Stimulated activated CD4-positive, alpha-beta T cell treated with anti-CD3 and anti-CD28 coated beads, Interleukin-15, amount 100 ng/mL, for 1 hour (primary cell): ENCODE measurements at places on chromosomes 4 and X.

DNA sequence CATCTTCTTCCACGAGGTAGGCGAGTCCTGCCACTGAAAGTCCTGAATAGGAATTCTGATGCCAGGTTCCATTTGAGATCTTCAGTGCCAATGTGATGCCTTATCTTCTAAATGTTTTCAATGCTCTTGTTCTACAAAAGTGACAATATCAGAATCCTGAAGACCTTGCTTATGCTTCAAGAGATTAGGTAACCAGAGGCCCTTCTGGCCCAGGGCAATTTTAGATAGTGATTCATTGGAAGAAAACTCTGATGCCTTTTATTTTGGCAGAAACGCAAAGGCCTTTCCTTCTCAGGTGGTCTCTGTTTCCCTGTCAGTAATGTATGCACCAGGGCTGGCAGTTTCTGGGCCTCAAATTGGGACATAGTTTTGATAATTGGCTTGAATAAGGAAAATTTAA, 144.8 kb downstream of the CEP135 start:
- no peak for DNase-seq

DNA sequence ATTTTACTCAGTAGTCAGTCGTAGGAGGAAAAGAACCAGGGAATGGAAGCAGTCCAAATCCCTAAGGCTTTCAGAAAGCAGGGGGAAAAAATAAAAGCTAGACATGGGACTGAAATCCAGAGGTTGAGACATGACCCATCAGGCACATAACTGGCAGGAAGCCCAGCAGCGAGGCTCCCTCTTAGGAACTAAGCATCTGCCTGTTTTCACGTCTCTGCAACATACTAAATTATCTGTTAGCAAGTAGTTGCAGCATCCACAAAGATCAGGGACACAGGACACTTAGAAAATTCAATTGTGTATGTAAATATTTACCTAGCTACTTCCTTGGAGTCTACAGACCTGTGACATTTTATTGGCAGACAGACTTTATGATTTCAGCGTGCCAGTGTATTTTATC, 118.0 kb upstream of the EDNRA start:
- no peak for DNase-seq

- DNase-seq = no peak
Measured at GRCh38 chr4:18454349-18454748, 432.8 kb upstream of the LCORL start.

DNA sequence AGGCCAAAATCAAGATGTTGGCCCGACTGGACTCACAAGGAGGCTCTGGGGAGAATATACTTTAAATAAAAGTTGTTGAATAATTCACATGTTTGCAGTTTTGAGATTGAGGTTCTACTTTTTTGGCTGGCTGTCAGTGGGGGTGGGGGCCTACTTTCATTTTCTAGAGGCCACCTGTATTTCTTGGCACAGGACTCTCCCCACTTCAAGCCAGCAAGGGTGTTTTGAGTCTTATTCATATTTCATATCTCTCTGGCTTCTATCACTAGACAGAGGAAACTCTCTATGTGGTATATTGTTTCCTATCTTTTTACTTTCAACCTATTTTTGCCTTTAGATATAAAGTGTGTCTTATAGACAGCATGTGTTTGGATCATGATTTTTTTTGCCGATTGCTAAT, 266.4 kb downstream of the PRR32 start:
- DNase-seq = no peak

- DNase-seq = no peak
Measured at GRCh38 chr4:33200377-33200776, 2480.2 kb downstream of the PCDH7 start.

DNA sequence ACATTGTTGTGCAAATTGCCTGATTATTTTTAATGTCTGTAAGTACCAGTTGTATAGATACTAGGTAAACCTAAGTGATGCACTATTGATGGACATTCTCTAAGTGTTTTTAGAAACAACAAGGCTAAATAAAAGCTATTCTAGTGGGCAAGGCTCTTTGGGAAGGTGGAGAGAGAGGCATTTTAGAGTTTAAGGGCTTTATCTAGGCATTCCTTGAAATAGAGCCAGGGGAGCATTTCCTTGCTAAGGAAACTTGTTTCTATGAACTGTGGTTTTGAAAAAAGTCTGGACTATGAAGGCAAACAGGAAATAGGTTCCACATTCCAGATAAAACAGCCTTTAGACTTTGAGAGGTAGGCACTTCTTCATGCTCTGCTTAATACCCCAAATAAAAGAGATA, 23.8 kb downstream of the BMX start:
- no peak for DNase-seq

DNA sequence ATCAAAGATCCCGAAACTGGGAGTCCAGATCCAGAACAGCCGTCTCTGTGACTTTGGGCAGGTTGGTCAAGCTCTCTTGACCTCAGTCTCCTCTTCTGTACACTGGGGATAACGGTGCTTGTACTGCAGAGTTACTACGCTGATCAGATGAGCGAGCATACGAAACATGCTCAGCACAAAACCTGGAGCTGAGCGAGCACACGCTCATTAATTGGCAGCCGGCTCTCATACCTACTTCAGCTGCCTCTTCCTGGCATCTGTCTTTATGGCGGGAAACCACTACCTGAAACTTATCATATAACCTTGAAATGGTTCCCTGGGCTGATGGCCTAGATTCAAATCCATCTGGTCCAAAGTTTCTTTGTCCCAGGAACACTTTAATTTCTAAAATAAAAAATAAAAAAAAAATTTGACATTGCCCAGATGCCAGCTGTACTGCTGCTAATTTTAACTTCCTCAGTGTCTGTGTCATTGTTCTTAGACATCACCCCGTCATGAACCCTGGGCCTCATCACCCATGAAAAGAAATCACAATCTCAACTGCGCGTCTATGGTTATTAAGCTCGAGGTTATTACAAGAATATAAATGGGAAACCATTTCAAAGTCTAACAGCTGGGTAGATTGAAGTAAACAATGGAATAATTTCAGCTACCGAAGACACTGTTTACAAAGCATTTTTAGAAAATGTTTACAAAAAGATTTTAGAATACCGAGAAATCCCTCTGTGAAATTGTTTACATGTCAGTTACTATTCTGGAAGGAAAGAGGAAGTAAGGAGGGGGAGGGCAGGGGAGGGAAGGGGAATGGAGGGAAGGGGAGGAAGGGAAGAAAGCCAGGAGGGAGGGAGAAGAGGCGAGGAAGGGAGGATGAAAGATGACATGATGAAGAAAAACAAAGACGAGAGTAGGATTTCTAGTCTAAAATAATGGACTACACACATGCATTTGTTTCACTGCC, 49.0 kb downstream of the CRMP1 start:
- no peak for DNase-seq

- no peak for DNase-seq
Measured at GRCh38 chrX:29478336-29479069, 736.9 kb upstream of the MAGEB2 start.

- no peak for DNase-seq
Measured at GRCh38 chr4:152161676-152162330, 374.1 kb downstream of the FBXW7 start.
